Putamen (tissue), 1 donor: ENCODE measurements at places on chromosomes 13 and 19.

DNA sequence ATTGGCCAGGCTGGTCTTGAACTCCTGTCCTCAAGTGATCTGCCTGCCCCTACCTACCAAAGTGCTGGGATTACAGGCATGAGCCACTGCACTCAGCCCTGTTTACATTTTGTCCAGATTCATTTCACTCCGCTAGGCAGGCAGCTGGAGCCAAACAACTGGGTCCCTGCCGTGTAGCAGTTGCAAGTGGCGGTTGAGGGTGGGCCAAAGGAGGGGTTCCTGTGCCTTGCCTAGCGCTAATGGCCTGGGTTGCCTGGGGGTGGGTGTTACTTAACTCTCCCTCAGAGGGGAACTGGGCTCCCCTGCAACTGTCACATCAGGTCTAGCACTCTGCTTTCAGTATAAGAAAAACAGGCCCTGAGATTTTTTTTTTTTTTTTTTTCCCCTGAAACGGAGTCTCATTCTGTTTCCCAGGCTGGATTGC lies 7.4 kb downstream of the ACP5 start:
- DNase-seq, result no peak

DNA sequence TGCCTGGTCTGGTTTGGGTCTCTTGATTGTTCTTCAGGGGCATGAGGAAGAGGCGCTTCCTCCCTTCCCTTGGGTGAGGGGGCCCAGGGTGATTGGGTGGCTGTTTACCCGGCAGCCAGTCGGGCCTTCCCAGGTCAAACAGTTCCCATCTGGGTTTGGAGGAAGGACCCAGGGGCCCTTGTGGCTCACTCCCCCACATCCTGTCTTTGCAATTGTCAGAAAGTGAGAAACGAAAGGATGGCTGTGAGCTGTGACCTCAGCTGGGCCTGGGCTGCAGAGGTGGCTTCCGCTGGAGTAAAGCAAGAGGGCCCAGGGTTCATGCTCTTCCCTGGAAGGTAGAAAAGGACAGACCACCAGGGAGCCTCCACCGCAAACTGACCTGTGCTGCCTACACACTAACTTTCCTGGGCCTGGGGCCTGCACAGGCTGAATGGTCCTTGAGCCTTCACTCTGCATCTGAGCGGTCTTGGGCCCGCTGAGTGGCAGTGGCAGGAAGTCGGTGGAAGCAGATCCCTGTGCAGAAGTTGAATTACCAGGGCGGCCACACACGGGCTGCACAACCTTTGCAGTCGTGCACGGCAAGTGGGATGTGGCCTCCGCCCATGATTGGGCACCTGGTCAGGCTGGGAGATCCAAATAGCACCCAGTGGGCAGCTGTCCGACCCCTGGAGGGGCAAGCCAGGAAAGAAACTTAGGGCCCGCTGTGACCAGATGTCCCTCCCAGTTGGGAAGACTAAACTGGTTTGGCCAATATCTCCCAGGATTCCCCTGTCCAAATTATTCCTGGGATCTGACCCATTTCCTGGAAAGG lies 5.3 kb upstream of the CD79A start:
- no peak for DNase-seq

DNA sequence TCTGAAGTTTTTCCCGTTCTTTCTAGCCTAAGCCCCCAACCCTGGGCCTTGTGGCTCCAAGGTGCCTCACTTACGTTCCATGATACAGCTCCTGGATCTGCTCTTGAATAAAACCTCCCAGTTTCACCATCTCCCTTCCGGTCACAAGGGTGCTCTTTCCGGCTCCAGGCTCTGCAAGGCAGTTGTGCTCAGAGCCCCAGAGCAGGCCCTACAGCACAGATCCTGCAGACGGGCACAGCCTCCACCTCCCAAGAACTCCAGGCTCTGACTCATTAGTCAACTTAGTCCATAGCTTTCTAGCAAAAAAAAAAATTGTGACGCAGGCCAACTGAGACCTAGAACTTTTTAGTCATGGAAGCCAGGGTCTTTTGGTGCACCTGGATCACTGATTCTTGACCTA lies 33.9 kb upstream of the SLC7A10 start:
- DNase-seq, result no peak

- DNase-seq, result no peak
These were observed 925.9 kb upstream of the SLITRK6 start for GRCh38 chr13:86725105-86725504.

DNA sequence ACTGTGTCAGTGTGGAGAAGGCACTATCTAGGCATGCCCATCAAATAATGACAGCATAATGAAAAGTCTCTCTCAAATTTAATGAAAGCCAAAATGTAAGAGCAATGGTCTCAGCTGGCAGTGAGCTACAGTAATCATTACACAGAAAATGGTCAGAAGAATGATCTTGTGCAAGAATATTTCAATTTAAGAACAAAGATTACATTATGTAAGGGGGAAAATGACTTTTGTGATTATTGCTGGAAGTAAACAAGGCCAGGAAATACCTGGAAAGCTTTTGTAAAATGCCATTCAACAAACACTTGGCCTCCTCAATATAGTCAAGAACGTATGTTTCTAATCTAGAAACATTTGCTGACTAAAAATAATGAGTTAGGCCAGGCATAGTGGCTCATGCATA lies 89.1 kb downstream of the CAB39L start:
- DNase-seq, result no peak

- DNase-seq, result no peak
These were observed 248.3 kb downstream of the DCLK1 start for GRCh38 chr13:35882722-35883497.

- no peak for DNase-seq
These were observed 108.0 kb downstream of the URI1 start for GRCh38 chr19:30049846-30050667.

DNA sequence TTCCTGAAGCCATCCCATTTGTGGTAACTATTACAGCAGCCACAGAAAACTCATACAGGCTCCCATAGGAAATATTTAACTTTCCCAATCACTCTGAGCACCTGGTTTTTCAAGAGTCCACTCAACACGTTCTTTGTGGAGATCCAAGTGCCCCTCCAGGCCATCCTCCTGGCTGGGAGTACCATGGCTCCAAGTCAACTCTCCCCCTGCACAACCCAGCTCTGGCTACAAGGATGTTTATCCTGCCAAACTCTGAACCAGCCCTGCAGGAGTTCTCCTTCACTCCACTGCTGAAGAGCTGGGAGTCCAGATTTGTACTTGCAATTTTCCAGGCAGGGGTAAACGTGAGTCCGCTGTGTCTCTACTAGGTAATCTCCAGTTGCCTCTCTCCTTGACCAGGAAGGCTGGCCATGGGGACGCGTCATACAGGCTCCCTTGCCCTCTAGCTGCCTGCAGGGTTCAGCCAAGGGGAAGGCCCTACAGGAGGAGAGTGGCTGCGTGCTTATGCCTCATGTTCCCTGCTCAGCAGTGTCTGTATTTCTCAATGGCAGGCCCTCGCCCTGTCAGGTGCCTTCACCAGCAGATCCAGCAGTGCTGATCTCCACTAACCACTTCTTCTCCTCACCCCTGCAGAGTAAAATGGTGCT lies 29.9 kb upstream of the ARGLU1 start:
- DNase-seq, result no peak

DNA sequence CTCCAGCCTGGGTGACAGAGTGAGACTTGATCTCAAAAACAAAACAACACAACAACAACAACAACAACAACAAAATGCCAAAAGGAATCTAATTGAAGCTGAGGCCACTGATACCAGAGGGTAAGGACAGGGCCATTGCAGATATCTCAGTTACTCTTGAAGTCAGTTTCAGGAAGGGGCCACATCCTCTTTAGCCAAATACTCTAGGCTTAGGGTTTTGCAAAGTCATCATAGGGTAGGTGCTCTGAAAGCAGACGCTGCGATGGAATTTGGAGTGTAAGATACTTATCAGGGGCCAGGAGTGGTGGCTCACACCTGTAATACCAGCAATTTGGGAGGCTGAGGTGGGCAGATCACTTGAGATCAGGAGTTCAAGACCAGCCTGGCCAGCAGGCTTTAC lies 46.6 kb upstream of the UBAC2 start:
- no peak for DNase-seq

DNA sequence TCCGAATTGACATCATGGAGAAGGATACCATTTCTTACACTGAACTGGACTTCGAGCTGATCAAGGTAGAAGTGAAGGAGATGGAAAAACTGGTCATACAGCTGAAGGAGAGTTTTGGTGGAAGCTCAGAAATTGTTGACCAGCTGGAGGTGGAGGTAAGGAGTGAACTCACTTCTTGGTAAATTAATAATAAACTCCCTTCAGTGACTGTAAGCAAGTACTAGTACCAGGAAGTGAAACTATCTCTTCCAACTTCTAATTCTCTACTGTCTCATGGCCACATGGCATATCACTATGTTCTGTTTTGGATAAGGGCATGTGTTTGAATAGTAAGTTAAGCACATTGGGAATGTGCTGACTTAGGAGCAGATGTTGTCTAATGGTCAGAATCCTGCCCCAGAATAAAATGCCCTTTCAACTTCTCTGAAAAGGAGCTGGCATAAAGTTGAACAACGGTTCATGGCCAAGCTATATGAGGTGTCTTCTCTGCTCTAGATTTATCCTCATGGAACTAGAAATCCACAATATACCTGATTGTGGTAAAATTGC lies 13.4 kb downstream of the OLFM4 start:
- no peak for DNase-seq

DNA sequence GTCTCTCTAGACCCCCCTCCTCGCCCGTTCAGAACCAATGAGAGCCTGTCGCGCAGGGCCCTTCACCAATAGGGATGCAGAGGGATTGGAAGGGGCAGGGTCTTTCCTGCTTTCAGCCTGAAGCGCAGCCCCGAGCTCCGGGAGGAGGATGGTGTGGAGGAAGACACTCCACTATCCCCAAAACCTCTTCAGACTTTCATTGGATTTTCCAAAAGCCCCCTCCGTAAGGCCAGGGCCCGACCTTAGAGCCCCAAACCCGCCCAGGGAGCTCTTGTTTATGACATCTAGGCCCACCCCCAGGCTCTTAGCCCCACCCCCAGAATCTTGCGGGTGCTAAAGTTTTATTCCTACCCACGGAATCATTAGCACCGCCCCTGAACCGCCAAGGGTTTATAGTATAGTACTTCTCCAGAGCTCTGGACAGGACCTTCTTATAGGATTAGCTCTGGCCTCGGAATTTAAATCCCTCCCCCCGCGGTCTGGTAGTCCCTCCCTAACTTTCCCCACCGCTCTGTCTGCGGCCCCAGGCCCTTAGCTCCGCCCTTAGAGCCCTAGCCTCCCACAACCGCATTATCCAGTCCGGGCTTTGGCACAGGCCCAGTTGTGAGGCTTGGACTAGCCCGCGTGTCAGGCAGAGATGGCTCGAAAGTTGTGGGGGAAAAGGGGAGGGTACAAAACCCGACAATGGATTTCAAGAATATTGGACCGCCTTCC lies 6.6 kb upstream of the EML2 start:
- DNase-seq, result peak; percentile 98

GRCh38 chr19:29667387-29667783 lies 2.1 kb downstream of the PLEKHF1 start:
- DNase-seq, result no peak

GRCh38 chr13:41284512-41285288 lies 21.3 kb upstream of the MTRF1 start:
- no peak for DNase-seq

DNA sequence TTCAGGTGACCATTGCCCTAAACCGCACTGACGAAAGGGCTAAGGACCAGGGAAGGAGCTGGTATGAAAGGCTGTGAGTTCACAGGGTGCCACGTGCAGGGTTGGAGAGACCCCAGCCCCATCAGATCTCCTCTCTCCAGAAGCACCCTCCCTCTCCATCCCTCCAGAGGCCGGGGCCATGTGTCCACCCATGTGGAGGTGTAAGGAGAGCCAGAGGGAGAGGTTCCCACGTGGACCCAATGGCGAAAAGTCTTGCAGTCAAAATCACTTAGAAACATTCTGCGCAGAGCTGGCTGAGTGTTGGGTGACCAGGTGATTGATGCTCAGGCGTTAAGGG lies 168.3 kb downstream of the COL4A1 start:
- DNase-seq, result no peak

- DNase-seq, result no peak
These were observed 1.1 kb upstream of the LYL1 start for GRCh38 chr19:13103581-13104359.

DNA sequence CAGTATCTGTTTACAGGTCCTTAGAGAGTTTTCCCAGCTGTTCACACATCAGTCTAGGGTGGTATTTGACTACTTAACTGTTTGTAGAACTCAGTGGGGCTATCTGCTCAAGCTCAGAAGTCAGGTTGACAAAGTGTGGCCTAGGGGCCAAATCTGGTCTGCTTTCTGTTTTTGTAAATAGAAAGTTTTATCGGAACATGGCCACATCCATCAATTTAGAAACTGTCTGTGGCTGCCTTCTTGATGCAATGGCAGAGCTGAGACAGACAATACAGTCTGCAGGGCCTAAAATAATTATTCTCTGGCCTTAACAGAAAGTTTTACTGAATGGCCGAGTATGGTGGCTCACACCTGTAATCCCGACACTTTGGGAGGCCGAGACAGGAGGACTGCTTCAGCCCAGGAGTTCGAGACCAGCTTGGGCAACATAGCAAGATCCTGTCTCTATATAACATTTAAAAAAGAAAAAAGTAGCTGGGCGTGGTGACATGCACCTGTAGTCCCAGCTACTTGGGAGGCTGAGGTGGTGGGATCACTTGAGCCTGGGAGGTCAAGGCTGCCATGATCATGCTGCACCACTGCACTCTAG lies 2.4 kb downstream of the SMG9 start:
- DNase-seq, result no peak

- DNase-seq, result no peak
These were observed 1405.0 kb downstream of the OLFM4 start for GRCh38 chr13:54433493-54434206.

GRCh38 chr13:23288564-23288963 lies 107.8 kb downstream of the SGCG start:
- no peak for DNase-seq

DNA sequence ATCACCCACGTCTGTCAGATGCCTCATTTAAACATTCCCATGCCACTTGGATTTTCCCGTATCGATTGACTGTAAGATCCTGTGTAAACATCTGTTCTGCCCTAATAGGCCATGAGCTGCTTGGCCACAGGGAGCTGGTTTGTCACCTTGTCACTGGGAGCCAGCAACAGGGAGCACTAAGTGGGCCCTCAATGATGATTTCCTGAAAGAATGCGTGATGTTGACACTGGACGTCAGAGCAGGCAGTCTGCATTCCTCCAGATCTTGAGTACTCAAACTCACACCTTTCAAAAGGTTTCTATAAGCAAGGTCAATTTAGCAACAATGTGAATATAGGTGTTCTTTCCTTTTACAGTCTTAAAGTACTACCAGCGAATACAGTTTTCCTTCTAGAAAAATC lies 78.8 kb downstream of the TUBGCP3 start:
- no peak for DNase-seq

- DNase-seq, result no peak
These were observed 29.2 kb upstream of the TM9SF2 start for GRCh38 chr13:99472122-99472440.
